ENCODE measurements at places on chromosomes 7 and 10.

GRCh38 chr10:106424054-106424453, 740.5 kb downstream of the SORCS1 start:
- DNase-seq, result peak; percentile 89

DNA sequence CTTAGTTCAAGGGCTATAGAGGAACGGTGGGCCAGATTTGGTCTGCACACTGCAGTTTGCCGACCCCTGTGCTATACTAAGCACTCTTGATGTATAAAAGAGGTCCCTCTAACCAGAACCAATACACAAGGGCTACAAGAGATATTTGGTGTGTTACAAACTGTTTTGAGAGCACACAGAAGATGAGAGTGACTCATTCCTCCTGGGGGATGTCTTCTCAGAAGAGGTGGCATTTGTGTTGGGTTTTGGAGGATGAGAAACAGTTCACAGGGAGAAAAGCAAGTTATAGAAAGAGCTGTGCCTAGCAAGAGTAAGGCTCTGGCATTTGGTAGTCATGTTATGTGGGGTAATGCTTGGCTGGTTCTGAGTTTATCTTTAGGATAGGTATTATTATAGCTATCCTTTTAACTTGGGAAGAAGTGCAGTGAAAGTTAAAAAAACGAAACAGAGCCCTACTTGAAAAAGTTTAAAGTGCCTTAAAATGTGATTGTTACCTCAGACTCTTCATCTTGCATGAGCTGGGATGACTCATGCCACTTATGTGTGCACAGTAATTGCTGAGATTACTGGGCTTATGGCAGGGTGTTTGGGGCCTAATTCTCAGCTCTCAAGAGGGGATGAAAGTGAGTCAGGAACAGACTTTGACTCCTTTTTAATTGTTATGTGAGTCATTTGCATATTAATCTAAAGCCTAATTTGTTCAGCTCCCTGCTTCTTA, 160.4 kb downstream of the KIF20B start:
- DNase-seq, result peak; percentile 82

- peak; percentile 68 for DNase-seq
These were observed 185.1 kb upstream of the PRPS1L1 start for GRCh38 chr7:18212758-18213157.

DNA sequence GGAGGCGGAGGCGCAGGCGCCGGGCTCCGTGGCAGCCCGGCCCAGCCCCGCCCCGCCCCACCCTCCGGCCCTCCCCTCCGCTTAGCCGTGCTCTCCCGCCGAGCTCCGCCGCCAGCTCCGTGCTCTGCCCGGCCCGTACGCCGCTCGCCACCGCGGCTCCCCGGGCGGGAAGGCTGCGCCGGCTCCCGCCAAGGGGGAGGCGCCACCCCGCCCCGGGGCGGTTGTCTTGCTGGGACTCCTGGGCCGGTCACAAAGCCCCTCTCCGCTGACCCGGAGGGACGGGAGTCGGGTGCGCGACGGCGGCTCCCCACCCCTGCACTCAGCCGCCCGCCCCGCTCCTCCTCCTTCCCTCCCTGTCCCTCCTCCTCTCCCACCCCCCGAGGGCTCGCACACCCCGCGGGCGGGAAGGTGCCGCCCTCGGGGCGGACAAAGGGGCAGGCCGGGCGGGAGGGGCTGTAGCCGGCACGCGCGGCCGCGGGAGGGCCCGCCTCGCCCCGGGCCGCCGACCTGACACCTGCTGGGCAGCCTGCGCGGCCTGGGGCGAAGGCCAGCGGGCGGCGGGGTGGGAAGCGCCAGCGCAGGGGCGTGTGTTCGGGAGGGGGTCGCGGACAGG, 11.5 kb upstream of the SP8 start:
- DNase-seq, result peak; percentile 58

DNA sequence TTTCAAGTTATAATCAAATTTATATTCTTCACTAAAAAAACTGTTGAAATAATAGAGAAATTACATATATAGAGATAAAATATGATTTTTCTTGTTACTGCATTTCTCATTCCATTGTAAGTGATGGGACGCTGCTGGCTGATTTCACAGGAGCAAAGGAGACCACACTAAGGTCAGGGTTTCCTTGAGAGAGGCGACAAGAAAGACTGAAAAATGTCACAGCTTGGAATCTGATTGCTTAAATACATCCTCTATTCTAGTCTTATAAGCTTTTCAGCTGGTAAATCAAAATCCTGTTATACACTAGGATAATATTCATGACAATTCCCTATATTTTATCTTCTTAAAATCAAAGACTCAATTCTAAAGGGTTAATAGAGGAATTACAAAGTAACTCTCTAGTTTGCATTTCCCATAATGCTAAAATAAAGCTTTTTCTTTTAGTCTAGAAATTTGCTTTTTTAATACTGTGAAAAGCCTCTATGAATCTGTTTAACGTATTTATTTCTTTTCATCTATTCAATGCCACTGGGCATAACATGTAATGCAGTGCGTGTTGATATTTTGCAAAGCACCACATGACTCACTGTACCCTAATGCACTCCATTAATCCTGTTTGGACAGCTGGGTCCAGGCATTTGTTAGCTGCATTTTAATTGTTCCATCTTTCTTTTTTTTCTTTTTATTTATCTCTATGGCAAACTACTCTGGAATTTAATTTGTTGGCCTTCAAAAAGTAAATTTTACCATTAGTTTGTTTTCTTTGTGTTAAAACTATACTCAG, 81.7 kb downstream of the RNF32 start:
- DNase-seq, result no peak

- DNase-seq, result no peak
These were observed 44.9 kb downstream of the DLG5 start for GRCh38 chr10:77881636-77882035.

GRCh38 chr7:8418629-8419245, 14.7 kb upstream of the NXPH1 start:
- peak; percentile 73 for DNase-seq

DNA sequence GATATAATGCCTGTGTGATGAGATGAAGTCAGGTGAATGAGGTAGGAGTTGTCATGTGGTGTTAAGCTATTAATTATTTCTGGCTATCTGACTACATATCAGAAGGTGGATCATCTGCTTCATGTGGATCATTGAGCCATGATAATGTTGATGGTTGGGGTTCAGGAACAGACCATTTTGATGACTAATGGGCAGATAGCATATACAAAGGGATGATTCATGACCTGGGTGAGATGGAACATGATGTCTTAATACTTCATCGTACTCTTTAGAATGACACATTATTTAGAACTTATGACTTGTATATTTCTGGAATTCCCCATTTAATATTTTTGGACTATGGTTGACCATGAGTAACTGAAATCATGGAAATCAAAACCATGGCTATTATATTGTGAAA, 155.1 kb downstream of the OR13A1 start:
- peak; percentile 13 for DNase-seq

GRCh38 chr7:32283546-32283945, 206.6 kb downstream of the LSM5 start:
- DNase-seq, result no peak

- DNase-seq, result peak; percentile 4
These were observed 3.4 kb downstream of the RUFY2 start for GRCh38 chr10:68403701-68404100.

- DNase-seq, result peak; percentile 53
These were observed 711 bp downstream of the HIP1 start for GRCh38 chr7:75737856-75738603.

GRCh38 chr10:13816195-13816925, 229.6 kb downstream of the PRPF18 start:
- peak; percentile 10 for DNase-seq

- no peak for DNase-seq
These were observed 213.4 kb downstream of the GPR37 start for GRCh38 chr7:124552217-124552616.

DNA sequence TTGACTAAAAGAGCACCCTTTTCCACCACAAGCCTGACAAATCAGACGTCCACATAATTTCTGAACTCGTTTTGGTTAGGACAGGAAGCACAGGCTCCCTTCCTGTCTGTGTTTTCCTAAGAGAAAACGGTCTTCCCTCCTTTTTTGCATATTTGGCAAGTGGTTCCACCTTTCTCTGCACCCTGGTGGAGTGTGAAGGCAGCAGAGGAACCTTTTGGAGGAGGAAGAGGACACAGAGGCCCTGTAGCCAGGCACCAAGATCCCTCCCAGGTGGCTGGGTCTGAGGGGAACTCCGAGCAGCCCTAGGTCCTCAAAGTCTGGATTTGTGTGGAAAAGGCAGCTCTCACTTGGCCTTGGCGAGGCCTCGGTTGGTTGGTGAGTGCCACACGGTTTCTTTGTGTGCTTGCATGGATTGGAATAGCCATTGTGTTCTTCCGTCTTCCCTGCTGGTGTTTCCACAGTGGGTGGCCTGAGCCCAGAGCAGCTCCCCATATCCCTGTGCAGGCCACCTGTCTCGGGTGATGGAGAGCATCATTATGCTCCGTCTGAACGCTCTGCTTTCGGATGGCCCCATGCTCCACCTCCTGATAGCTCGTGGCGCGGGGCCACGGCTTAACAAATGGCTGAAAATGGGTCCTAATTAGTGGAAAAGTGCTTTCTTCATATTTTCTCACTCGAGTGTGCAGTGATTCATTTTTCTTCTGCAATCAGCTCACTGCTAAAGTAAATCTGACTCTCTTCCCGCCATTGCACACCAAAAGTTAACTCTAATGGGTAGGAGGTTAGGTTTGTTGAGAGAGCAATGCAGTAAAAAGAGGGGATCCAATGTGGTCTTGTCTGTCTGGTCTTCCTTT, 4.2 kb downstream of the IKZF1 start:
- DNase-seq, result no peak

DNA sequence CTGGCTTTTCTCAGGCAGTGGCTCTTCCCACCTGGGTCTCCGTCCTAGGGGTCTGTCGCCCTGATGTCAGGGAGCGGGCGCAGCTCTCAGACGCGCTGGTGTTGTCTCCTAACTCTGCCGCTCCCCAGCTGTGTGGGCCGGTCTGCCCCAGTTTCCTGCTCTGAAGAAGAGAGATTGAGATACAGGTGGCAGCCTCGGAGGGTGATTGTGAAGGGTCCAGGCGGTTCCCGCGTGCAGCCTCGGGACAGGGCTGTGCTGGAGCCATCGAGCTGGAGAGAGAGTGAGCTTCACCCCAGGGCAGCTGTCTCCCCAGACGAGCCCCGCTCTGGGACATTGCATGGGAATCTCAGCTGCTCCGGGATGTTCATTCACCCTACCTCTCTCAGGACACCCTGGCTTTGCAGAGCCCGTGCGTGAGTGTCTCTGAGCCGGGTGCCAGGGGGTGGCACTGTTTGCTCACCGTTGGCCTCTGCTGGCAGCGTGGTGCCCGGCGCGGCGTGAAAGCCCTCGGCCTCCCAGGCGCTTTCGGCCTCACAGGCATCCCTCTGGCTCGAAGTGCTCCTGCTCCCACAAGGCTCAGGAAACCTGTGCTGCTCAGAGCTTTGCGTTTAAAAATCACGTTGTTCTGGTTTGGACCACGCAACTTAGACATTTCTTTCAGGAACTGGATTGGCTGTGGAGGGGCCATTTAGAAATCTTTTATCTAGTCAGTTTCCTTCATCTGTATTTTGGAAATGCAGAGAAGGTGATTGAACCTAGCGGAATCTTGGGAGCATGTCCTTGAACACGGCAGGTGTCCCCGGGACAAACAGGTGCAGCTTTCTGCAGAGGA, 33.8 kb upstream of the ZFAND2A start:
- DNase-seq, result peak; percentile 79

DNA sequence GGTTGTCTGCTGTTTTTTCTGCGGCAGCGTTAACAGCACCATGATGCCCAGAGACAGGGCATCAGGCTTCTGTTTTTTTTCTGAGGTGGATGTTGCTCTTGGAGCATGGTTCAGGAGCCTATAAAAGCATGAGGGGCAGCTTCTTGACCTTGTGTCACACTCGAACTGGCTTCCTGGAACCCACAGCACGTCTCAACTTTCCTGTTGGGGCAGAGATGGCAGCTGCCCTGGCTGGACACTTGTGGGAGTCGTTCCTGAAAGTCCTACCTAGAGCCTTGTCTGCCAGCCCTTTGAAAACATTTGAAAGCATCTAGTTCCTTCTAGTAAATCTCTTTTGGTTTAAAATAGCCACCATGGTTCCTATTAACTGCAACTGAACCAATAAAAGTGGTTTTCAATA, 28.9 kb upstream of the PRKAG2 start:
- DNase-seq, result no peak

- DNase-seq, result no peak
These were observed 106.3 kb downstream of the GRK5 start for GRCh38 chr10:119313644-119314043.

DNA sequence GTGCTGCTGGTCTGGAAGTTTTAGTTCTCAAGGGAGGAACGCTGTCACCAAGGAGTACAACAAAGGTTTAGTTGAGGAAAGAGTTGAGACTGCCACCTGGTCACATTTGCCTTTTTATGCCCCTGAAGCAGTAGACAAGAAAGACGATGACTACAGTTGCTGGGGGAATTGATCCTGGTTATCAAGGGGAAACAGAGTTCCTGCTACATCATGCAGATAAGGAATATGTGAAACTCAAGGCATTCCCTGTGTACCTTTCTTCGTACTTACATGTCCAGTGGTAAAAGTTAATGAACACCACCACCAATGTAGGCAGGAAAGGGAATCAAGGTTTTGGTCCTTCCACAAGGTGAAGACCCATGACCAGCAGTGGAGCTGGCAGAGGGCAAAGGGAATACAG, 31.8 kb downstream of the SLC35B4 start:
- no peak for DNase-seq

- DNase-seq, result no peak
These were observed 162.7 kb downstream of the PFKFB3 start for GRCh38 chr10:6365384-6365783.

DNA sequence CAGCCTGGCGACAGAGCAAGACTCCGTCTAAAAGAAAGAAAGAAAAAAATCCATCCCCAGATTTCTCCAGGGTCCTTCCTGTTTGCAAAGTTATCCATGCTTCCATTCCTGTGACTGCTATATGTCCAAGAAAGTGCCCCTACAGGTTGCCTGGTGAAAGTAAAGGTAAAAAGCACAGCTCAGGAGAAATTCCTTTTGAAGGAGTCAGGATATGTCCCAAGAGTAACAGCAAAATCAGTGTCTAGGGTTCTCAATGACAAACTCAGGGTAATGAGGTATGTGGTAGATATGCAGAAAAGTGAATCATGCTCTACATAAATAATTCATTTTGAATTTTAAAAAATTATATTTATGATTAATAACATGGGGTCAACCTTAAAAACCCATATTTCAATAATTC, 91.5 kb downstream of the CTTNBP2 start:
- DNase-seq, result no peak

DNA sequence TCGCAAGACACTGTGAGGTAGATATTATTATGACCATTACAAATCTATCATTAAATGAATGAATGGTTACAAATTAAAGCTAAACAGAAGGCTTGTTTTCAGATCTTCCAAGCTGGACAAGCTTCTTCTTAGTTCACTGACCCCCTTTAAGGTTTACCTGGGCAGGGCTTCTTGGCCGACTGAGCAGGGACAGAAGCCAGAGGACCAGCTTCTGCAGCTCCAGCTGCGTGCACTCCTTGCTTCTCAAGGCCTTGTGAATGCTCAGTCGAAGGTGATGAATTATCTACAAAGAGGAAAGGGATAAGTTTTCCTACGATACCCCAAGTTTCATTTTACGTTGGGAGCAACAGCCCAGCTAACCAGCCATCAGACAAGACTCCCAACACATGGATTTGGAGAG, 9.3 kb downstream of the ZC3HAV1L start:
- DNase-seq, result no peak

GRCh38 chr10:132932461-132933307, 9.7 kb downstream of the CFAP46 start:
- DNase-seq, result no peak

- DNase-seq, result peak; percentile 91
These were observed 48.5 kb downstream of the PLCE1 start for GRCh38 chr10:94042001-94042833.
